ENCODE measurements at places on chromosomes 3 and 15.
A peak's percentile ranks its signal among the peaks of the same experiment; 100 is the strongest.

DNA sequence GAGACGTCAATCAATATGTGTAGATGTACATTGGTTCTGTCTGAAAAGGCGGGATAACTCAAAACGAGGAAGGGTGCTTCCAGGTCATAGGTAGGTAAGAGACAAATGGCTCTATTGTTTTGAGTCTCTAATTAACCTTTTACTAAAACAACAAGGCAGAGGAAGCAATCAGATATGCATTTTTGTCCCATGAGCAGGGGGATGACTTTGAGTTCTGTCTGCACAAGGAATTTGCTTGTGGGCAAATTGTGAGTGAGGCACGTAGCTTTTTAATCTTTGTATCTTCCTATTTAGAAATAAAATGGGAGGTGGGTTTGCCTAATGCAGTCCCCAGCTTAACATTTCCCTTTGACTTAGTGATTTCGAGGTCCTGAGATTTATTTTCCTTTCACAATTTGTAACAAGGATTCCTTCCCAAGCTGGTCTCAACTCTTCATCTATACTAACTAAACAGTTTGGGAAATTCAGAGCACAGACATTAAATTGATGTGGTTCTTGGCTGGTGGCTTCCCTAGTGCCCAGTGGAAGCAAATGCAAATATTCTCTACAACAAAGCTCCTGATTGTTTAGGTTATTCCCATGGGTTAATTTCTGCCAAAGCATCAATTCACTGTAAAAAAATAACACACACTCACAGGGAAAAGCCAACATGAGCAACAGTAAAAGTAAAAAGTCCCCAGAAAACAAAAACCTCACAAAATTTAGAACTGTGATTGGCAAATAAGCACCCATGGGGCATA is 738.8 kb upstream of the SGO1 start:
- no peaks in the 10 kb centered on the region for H3K27me3 ChIP-seq
- no peak overlapping the region for H3K4me3 ChIP-seq
- H3K27ac ChIP-seq = no peak overlapping the region
- H3K4me1 ChIP-seq = no peaks in the 10 kb centered on the region

DNA sequence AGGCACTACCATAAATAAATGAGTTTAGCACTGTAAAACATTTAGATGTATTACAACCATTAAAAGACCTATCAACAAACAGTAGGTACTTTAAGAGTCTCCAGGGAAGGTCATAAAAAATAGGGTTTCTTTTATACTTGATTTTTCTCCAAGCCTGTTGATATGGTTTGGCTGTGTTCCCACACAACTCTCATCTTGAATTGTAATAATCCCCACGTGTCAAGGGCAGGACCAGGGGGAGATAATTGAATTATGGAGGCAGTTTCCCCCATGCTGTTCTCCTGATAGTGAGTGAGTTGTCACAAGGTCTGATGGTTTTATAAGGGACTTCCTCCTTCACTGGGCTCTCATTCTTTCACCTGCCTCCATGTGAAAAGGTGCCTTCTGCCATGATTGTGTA is 468.9 kb upstream of the UBE2E2 start:
- H3K27me3 ChIP-seq = no peaks in the 10 kb centered on the region
- no peak overlapping the region for H3K4me3 ChIP-seq
- no peaks in the 10 kb centered on the region for H3K4me1 ChIP-seq
- H3K36me3 ChIP-seq = no peaks in the 10 kb centered on the region

DNA sequence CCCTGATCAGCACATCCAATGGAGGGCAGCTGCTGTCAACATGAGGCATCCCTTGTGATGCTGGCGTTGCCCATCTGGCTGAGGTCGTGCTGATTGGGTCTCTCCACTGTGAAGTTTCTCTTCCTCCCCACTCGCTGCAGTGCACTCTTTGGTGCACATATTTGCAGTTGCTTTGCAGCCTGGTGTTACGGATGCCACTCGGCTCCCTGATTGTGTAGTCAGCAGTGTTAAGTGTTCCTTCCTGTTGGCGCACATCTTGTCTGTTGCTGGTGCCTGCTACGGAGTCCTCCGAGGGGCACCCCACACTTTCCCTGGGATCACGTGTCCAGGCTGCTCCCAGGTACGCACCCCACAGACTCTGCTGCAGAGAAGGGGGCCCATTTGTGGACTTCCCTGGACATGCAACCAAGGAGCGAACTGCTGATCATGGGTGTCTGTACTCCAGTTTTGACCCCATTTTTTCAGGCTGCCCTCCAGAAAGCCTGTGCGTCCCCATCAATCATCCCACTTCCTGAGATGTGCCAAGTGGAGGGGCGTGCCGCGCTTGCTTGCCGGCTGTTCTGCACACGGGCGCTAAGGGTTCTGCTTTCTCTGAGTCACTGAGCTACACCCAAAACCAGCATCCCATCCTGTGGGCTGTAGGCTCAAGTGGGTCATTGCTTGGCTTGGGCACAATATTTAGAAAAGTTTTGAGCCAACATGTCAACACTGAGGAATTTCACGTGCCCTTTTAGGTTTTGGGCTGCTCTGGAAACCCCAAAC is 98.6 kb downstream of the FBLN2 start:
- H3K27ac ChIP-seq = no peak overlapping the region
- DNase-seq = no peak
- H3K36me3 ChIP-seq = no peaks in the 10 kb centered on the region
- H3K4me3 ChIP-seq = no peak overlapping the region
- H3K4me1 ChIP-seq = no peaks in the 10 kb centered on the region

- H3K4me3 ChIP-seq = no peak overlapping the region
- H3K36me3 ChIP-seq = no peaks in the 10 kb centered on the region
- no peak overlapping the region for H3K27ac ChIP-seq
- no peaks in the 10 kb centered on the region for H3K27me3 ChIP-seq
Observed at GRCh38 chr3:40615110-40615915, 90.6 kb downstream of the ZNF621 start.

DNA sequence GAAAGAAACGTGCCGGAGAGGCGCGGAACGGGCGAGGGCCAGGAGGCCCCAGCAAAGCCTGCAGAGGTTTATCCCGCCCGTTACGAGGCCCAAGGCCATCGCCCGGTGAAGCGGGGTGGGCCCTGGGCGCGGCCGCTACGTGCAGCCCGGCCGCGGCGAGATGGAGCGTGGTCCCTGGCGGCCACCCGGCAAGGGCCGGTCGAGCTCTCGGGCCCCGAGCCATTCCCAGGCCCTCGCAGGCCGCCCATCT is 1.1 kb downstream of the PKM start:
- H3K36me3 ChIP-seq = peaks cover 15% of the 10 kb centered on the region
- H3K4me1 ChIP-seq = peaks cover 53% of the 10 kb centered on the region
- no peak for DNase-seq
- no peaks in the 10 kb centered on the region for H3K27me3 ChIP-seq
- H3K4me3 ChIP-seq = peak overlapping the region; percentile 96
- peak overlapping the region; percentile 91 for H3K27ac ChIP-seq

DNA sequence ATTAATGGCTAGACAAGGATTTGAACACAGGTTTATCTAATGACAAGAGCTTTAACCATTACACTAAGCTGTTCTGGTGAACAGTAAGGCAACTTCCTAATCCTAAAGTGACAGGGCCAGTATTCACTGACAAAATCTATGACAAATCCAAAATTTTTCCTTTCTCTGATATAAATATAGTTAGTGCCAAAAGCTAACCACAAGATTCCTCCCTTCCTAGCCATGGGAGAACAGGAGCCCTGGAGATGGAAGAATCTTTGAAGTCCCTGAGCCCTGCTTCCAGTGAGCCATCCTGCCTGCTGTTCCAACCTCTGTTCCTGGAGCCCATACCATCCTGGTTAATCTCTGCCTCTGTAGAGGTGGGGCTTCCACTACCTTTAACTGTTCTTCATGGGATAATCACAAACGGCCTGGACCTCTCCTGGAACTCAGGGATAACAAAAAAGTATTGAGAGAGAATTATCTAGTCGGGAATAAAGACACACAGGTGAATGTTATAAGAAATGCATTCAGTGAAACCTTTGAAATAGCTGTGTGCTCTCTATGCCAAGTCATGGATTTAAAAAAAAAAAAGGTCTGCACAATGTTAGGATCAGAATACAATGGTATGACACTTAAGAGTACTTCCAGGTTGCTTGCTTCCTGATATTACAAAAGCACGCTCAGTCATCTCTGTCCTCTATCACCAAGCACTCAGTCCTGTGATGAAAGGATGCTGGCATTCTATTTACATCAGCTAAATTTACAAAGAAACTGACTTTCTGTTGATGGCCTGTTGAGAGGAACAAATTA is 235.8 kb downstream of the SUCLG2 start:
- DNase-seq = no peak
- H3K4me1 ChIP-seq = no peaks in the 10 kb centered on the region
- no peak overlapping the region for H3K27ac ChIP-seq
- H3K36me3 ChIP-seq = 0 out of 2 replicates have a peak, but pooled peaks cover 11% of the 10 kb centered on the region
